Natural killer cell treated with Interleukin-12 subunit alpha and Interleukin-12 subunit beta and Interleukin-15 and Interleukin-18, amount 100 ng/mL, for 72 hours (primary cell): ENCODE measurements at places on chromosomes 2 and 18.

DNA sequence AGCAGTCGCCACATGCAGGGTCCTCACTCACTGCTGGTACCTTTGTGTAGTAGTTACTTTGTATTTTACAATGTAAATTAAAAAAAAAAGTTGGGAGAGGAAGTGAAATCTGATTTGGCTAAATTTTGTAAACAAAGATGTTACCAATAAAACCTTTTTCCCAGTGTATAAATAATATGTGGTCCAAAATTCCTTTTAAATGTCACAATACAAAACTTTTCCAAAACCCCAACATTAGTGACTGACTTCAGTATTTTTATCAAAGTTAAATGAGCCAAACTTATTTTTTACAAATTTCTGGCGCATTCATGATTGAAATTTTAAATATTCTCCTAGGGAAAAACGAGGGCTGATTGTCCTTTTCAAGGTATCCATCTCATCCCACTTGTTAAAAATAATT is 239.9 kb downstream of the AGAP1 start:
- no peak overlapping the region for H3K27ac ChIP-seq
- DNase-seq: no peak
- H3K4me3 ChIP-seq: no peak overlapping the region
- no peaks in the 10 kb centered on the region for H3K36me3 ChIP-seq
- H3K4me1 ChIP-seq: no peaks in the 10 kb centered on the region

DNA sequence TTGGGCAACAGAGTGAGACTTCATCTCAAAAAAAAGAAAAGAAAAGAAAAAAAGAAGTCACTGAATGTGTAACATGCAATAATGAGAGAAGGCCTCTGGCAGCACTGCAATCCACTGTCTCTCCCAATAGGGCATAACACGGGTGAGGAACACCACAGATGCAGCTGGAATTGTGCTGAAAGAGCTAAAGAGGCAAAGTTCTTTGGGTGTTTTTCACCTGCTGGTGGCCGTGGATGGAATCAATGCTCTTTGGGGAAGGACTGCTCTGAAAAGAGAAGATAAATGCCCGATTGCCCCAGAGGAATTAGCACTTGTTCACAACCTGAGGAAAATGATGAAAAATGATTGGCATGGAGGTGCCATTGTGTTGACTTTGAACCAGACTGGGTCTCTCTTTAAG is 31.0 kb upstream of the CYBRD1 start:
- no peak overlapping the region for H3K27ac ChIP-seq
- H3K27me3 ChIP-seq: no peaks in the 10 kb centered on the region
- no peak for DNase-seq
- H3K36me3 ChIP-seq: peaks cover 4% of the 10 kb centered on the region

GRCh38 chr2:230983566-230983965 is 12.4 kb upstream of the SPATA3 start:
- H3K27ac ChIP-seq: no peak overlapping the region
- DNase-seq: no peak
- H3K36me3 ChIP-seq: peaks cover 5% of the 10 kb centered on the region
- H3K4me3 ChIP-seq: peak overlapping the region; percentile 33
- H3K4me1 ChIP-seq: peaks cover 37% of the 10 kb centered on the region
- peaks cover 50% of the 10 kb centered on the region for H3K27me3 ChIP-seq

DNA sequence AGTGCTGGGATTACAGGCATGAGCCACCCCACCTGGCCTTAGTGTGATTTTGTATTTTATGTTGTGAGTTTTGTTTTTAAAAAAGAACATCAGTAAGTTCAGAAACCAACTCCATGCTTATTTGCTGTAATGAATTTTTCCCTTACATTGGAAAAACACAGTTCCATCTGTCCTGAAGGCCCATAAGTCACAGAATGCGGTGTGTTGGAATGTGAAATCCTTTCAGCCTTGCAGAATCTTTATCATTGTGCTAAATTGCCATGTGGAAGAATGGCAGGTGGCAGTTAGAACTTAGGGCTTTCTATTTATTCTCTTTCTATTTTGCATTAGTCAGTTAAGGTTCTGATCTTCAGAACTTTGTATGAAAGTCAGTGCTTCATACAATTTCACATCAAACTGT is 52.6 kb downstream of the NEDD4L start:
- peaks cover 7% of the 10 kb centered on the region for H3K4me1 ChIP-seq
- no peaks in the 10 kb centered on the region for H3K36me3 ChIP-seq
- no peak overlapping the region for H3K27ac ChIP-seq
- H3K27me3 ChIP-seq: no peaks in the 10 kb centered on the region

- DNase-seq: no peak
- H3K4me1 ChIP-seq: no peaks in the 10 kb centered on the region
- H3K27me3 ChIP-seq: peaks cover 17% of the 10 kb centered on the region
- H3K27ac ChIP-seq: no peak overlapping the region
Measured at GRCh38 chr2:168934826-168935225, 33.7 kb downstream of the G6PC2 start.
